ENCODE measurements at places on chromosomes 2 and 18. TPM values are rescaled to one million over a fixed set of nuclear protein-coding genes. Genes with fewer than 3 reads are reported as not detected.

DNA sequence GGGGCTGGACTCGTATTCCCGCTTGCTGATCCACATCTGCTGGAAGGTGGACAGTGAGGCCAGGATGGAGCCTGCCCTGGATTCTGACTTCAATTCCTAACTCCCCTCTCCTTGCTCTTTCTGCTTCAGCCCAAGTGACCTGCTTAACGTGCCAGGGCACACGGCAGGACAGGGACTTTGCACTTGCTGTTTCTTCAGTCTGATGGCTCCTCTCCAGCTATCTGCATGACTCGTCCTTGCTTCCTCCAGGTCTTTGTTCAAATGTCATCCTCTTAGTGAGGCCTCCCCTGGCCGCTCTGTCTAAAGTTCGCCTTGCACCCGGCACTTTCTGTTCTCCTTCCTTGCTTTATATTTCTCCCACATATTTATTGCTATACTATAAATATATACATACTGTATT, 357.6 kb downstream of the MTX2 start:
- DNase-seq = no peak

Gene REL
- 42.7 TPM for total RNA-seq

Gene REG3G
- not detected for total RNA-seq

GRCh38 chr2:174688079-174688478, 76.2 kb downstream of the CHRNA1 start:
- no peak for DNase-seq

Gene ITGA4
- total RNA-seq = 27.7 TPM

DNA sequence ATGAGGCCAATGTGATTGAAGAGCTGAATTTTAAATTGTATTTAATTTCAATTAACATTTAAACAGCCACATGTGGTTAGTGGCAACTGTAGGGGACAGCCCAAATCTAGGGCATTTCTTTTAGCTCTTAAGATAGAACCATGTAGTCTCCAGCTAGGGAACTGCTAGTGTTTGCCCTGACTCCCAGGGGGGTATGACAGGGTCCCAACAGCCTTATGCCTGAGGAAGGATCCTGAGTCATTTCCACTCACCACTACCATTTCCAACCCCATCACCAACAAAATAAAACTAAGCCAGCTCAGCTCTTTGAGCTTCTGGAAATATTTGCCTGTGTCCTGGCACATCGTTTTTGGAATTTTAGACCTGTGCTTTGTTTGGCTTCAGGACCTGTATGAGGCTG, 13.7 kb upstream of the GMCL1 start:
- DNase-seq = no peak

- DNase-seq = no peak
Observed at GRCh38 chr2:140247451-140248195, 1467.4 kb upstream of the NXPH2 start.

DNA sequence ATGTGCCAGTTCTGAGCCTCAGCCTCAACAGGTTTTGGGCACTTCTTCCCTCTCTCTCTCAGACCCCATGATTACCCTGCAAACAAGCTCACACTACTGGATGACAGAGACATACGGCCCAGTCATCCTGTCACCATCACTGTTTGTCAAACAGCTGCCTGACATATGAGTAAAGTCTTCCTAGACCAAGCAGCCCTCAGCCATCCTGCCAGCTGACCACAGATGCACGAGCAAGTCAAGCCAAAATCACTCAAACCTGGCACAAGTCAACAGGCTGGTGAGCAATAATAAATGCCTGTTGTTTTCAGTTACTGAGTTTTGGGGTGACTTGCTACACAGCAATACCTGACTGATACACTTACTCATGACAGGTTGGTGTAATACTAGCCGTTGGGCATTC, 75.5 kb upstream of the KLF7 start:
- peak; percentile 82 for DNase-seq

- no peak for DNase-seq
Observed at GRCh38 chr2:64608867-64609226, 44.9 kb downstream of the SERTAD2 start.

Gene SCN3A
- total RNA-seq = 0.30 TPM

DNA sequence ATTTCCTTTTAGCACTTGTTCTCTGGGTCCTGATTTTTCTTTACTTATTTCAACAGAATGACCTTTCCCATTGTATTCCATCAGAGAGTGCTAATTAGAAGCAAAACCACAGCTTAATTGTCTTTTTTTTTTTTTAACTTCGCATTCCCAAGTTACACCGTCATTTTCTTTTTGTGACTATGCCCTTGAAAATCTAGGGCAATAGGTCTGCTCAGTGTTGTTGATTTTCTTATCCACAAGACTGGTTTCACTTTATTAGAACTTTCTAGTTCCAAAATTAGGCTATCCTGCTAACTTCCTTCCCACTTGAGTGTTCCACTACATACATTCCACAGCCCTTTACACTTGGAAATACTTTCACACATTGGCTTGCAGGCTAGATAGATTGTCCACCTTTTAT, 18.7 kb upstream of the ADAM17 start:
- DNase-seq = no peak

DNA sequence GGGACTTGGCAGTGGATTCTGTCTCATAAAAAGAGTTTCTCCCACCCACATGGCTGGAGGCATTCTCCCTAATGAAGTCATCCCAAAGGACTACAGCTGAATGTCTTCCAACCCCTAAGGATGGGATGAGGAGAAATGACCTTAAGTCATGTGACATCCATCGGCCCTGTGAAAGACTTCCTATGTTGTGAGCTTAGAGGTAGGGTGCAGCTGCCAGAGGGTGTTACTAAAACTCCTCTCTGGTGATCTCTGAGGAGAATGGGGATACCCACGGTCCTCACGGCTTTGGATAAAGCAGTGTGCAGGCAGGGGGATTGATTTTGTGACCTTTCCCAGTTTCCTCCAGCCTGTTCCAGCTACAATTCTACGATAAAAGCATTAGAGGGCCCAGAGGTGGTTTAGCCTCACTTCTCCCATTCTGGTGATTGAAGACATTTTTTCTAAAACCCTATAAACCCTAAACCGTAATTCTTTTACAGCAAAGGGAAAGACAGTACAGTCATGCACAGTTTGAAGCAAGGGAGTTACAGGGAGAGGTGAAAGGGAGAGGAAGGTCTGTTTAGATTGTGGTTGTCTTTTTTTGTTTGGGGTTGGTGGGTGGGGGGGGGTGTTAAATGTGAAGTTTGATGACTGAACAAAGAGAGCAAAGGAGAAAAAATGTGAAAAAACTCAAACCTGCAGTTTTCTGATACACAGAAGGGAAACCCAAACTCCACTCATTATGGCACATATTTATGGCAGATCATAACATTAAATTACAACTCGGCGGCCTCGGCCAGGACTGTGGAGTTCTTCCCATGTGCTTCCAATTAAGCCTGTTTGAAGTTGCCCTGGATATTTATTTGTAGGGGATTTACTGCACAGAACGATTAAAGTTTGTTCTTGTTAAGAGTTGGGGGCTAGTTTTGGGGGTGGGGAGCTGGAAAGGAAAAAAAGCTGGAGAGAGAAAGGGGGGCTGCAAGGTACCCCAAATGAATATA, 26.6 kb upstream of the SLC14A2 start:
- DNase-seq = no peak

Gene DES
- not detected for total RNA-seq

Gene IL36A
- not detected for total RNA-seq

Gene PRKAG3
- total RNA-seq = not detected

- DNase-seq = no peak
Observed at GRCh38 chr2:241062389-241063092, 39.5 kb downstream of the MTERF4 start.

DNA sequence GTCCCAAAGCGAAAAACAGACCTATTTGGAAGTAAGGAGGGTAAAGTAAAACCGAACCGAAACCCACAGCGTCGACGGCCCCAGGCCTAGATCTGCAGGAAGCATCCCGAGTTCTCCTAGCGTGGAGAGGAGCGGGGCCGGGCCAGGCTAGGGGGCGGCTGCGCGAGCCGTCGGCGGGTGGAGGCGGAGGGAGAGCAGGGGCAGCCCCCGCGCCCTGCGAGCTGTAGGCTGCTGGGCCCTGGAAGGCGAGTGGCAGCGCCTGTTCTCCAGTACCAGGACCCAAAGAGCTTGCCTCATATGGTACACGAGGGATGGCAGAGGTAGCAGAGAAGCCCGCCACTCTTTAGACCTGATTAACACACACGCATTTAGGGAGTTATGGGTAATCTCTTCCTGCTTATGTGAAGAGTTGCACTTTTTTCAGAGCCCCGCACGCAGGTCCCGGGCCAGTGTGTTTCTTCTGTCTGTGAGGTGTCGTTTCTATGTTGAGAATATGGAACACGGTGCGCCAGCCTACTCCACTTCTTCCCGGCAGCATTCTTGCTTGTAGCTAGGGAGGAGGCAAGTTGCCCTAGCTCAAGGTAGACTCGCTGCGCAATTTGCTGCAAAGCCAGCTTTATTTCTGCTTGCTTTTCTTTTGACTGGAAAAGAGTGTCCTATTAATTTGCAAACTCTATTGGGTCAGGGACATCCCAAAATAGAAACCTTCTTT, 71.1 kb downstream of the ARHGEF33 start:
- DNase-seq = no peak

DNA sequence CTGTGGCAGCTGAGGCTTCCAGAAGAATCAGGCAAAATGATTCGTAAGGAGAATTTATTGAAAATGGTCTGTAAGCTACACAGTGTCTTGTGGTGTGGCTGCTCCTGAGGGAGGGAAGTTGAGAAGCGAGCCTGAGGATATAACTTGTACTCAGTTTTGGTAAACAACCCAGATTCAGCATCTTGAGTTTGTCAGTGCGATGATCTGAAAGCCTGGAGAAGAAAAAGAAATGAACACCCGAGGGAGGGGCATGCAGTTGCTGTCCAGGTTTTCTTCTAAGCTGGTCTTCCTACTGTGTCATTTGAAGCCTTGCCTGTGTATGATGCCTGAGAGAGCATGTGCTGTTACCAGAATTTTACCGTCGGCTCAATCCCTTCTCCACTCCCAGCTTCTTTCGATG, 87.3 kb downstream of the MAPK4 start:
- DNase-seq = no peak

Gene SLC5A7
- not detected for total RNA-seq

Gene CNTNAP5
- total RNA-seq = not detected

- no peak for DNase-seq
Observed at GRCh38 chr2:31296641-31297287, 62.8 kb downstream of the EHD3 start.

GRCh38 chr2:134119117-134119712, 134.7 kb upstream of the MGAT5 start:
- no peak for DNase-seq

DNA sequence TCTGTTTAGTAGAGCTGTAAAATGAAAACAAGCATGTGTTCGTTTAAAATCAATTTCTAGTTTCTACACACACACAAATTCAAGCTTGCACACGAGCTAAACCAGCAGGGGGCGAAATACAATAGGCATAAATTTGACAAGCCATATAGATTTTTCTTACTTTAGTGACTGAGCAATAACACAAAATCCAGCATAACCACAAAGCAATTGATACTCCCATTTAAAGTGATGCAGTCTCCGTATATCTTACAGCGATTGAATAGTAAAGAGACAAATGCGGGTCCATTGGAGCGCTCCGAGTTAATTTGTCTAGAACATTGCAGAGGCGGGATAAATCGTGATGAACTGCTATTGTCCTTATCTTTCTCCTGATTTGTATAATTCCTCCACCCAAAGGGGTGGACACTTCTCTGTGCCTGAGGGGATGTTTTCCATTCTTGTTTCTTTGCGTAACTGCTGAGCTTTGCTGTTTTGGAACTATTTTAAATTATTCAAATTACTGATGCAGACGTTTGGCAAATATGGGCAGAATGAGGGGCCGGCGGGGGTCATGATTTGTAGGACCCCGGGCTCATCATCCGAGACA, 1.2 kb upstream of the AFTPH start:
- peak; percentile 84 for DNase-seq
